Left ventricle myocardium superior (tissue), 1 donor: ENCODE measurements at places on chromosomes 5 and 9.

DNA sequence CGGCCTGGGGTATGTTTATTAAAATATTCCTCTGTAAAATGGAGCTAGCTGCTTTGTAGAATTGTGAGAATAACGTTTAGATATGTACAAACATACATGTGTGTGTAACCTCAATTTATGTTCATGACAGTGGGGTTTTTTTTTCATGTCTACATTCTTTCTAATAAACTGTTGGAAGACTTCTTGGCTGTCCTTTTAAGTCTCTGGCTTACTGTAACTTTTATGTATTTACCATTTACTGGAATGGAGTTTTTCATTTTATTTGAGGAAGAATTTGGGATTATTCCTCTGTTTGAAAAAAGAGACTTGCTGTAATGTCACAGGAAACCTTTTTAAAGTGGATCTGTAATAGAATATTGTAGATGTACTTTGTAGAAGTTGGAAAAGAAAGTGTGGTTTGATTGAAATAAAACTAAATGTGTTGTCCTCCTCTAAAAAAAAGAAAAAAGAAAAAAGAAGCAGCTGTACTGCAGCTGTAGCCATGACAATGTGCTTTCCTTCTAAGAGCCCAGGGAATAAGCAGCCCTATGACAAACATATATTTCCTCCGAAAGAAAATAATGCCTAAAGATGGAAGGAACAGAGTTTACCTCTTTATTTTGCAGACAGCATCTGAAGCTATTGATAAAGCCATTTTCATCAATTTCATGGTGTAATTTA is 71.2 kb upstream of the FREM1 start:
- DNase-seq = no peak

GRCh38 chr9:83405759-83406158 is 132.4 kb downstream of the FRMD3 start:
- no peak for DNase-seq

DNA sequence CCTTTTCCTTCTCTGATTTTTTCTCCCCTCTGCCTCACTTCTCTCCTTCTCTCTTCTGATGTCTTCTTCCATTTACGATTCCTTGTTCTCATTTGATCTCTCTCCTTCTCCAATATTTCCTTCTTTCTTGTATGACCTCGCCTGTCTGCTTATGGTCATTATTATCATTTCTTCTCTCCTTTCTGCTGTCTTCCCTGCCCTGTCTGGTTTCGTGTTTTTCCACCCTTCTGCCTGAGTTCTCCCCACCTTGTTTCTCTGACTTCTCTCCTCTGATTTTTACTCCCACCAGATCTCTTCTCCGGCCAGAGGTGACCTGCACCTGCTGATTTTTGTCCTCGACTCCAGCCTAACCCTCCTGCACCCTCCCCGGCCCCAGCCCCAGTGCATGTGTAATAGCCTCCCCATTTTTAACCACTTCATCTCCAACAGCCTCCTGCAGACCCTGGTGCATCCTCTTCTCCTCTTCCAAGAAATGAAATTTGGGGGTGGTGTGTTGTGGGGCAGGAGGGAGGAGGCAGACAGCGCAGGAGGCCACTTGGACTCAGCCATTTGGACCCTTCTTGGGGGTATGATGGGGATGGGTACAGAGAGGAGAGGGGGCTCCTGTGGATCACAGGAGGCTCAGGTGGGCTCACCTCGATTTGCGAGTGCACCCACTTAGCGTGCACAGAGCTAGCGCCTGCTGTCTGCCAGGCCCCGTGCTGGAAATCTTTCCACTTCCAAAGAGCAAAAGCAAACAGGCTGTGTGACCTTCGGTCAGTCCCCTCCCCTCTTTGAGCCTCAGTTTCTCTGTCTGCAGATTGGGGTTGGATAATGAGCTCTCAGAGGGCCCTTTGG is 32.5 kb downstream of the GSN start:
- peak; percentile 22 for DNase-seq

- DNase-seq = no peak
These were observed 10.2 kb downstream of the MGAT1 start for GRCh38 chr5:180792287-180792964.

GRCh38 chr5:19855931-19856330 is 132.1 kb downstream of the CDH18 start:
- DNase-seq = no peak

DNA sequence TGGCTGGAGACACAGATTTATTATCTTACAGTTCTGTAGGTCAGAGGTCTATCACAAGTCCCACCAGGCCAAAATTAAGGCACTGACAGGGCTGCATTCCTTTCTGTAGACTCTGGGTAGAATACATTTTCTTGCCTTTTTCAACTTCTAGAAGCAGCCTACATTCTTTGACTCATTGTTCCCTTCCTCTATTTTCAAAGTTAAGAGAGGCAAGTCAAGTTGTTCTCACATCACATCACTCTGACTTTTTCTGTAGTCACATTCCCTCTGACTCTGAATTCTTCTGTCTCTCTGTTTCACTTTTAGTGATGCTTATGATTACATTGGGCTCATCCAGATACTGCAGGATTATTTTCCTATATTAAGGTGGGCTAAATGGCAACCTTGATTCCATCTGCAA is 119.0 kb downstream of the MELK start:
- DNase-seq = no peak

DNA sequence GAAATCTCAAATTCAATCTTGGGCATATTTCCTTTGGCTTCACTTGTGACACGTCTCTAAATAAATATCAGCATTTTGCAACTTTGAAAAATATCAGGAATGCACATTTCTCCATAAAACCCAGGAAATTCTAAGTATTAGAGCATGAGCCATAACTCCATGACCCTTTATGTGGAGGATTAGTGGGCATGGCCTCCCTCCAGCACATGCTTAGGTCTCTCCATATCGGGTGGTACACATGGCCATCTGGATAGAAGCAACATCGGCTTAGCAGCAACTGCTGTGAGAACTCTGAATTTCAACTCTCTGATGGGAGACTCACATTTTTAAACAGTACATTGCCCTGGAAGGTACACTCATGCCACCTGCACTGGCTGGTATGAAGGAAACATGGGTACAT is 73.7 kb upstream of the EGFLAM start:
- no peak for DNase-seq

DNA sequence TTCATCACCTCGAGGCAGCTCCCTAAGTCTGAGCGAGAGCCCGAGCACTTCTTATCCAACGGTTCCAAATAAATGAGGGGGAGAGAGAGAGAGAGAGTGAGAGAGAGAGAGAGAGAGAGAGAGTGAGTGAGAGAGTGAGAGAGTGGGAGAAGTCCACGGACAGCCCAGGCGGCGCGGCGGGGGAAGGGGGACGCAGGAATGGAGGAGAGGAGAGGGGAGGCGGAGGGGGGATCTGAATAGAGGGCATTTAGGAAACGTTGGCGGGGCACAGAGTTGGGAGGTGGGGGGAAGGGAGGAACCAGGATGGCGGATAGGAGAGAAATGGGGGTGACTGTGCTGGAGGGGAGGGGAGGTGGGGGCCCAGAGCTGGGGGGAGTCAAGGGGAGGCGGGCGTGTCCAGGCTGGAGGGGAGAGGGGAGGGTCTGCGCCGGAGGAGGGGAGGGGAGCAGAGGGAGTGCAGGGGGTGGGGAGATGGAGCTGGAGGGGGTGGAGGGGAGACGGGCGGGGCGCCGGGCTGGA is 398 bp upstream of the BASP1 start:
- DNase-seq = no peak

GRCh38 chr5:5619546-5619945 is 197.1 kb downstream of the ICE1 start:
- no peak for DNase-seq

GRCh38 chr9:113594484-113595299 is 131.2 kb downstream of the RGS3 start:
- peak; percentile 62 for DNase-seq

DNA sequence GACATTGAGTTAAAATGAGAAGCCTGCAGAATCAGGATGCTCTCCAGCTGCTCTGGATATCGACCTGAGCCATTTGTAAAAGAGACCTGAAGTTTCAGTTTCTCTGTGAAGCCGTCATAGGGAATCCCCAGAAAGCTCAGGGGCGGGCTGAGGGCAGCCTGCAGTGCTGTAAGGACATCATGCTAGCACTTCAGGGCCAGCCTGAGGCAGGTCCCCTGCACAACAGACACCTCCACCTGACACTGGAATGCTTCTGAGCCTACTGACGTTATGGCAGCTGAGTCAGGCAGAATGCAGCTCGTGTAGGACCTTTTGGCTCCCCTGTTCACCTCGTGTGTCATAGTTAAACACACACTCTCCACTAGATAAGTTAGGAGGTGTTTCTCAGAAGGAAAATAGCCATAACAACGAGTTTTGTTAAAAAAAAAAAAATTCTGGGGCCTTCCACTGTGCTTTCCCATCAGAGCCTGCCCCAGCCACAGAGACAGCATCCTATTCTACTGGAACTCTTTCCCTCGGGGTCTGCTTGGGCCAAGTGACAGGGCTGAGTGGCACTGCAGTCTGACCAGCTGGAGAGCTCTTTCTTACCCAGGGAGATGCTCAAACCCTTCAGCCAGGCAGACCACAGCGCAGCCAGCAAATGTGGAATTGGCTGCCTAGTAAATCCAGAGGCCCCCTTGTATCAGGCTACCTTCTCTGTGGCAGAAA is 354.9 kb downstream of the DIRAS2 start:
- DNase-seq = no peak

- DNase-seq = peak; percentile 30
These were observed 566.4 kb downstream of the EFNA5 start for GRCh38 chr5:107104040-107104995.

DNA sequence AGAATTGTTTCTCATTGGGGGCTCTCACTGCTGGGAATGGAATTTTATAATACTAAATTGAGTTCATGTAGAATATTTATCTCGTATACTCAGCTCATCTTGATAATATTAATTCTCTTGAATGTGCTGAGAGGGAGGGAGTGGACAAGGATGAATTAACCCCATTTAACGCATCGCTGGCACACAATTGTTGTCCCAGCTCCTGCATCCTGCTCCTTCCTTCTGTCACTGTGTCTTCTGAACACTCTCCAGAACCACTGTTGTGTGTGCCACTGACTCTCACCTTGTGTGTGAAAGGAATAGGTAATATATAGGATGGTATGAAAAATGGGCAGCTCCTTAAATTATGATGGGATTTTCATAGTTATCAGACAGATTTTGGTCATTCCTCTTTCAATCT is 267.3 kb downstream of the MTRR start:
- no peak for DNase-seq

GRCh38 chr5:129748913-129749880 is 1.3 kb downstream of the MINAR2 start:
- DNase-seq = no peak

GRCh38 chr5:113719549-113719948 is 206.1 kb downstream of the YTHDC2 start:
- DNase-seq = no peak

GRCh38 chr9:114311571-114312512 is 11.1 kb upstream of the ORM1 start:
- DNase-seq = no peak

DNA sequence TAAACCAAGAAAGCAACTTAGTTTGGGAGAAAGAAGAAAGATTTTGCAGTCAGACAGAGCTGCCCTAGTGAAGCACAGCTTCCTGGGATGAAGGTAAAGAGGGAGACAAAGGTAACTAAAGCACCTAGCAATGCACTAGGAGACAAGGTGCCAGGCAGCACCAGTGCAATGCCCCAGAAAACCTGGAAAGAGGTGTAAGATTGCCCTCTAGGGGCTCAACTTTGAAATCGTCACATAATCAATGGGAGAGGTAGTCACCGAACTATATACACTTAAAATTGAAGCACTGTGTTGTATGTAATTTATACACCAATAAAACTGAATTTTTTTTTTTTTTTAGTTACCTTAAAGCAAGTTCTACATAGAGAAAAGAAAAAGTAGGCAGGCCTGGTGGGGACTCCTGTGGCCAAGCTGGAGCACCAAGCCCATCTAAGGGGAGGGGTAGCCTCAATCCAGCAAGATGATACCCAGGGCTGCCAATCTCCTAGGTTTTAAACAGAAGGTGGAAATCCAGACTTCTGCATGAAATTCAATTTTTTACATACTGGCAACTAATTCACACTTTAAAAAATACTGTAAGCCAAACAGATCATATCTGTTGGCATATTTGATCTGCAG is 48.2 kb downstream of the CDK5RAP2 start:
- DNase-seq = no peak

DNA sequence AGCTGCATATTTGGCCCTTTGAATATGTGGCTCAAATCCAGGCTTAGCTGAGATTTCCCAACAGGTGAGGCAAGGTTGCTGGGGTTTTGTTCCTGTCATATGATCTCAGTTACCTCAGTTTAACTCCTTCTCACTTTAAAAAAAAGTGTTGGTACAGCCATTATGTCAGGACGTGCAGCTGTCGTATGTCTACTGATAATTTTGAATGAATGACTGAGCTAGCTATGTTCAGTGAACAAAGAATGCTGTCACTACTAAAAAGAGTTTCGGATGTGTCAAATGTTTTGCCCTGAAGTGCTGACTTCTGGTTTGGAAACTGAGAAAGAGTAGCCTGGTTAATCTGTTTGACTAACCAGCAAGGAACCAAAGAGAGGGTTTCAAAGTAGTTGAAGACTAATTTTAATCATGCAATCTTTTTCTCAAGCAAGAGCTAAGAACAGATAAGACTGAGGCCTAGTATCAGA is 106.3 kb upstream of the NR3C1 start:
- DNase-seq = no peak

DNA sequence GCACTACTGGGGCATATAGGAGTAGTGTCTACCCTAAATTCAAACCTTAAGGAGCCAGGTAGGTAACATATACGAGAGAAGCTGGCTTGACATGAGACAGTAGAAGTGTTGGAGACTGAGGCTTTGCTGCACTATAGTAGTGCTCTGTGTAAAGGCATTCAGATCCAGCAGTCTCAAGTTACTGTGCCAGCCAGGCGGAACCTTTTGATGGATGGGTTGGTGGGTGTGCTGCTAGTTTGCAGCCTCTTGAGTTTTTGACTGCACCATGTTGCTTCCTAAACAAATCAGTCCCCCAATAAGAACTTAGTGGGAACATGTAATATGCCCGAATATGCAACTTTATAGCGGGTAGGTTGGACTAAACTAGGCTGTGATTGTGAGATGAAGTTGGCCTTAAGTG is 1.5 kb downstream of the CLTA start:
- no peak for DNase-seq

DNA sequence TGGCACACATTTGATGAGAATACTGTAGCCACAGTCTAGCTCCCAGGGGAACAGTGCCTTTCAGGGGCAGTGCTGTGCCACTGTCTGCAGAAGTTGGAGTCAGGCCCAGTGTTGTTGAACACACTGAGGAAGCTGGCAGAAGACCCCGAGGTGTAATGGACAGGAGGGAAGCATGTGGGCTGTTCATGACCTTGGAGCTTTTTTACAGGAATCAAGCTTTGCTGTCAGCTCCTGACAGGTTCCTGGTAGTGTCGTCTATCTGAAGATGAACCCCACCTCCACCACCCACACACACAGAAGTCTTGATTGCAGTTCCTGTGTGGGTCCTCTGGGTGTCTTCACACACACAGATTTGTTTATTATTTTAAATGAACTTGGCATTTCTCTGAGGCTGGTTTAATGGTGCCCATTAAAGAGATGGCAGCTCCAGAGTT is 40.3 kb upstream of the TNFAIP8 start:
- no peak for DNase-seq

GRCh38 chr5:107824821-107825220 is 154.1 kb upstream of the EFNA5 start:
- DNase-seq = no peak
